ENCODE measurements at places on chromosomes 3 and 15. TPM values are rescaled to one million over a fixed set of nuclear protein-coding genes. Genes with fewer than 3 reads are reported as not detected.

The IQCF5 gene
- not detected for total RNA-seq

DNA sequence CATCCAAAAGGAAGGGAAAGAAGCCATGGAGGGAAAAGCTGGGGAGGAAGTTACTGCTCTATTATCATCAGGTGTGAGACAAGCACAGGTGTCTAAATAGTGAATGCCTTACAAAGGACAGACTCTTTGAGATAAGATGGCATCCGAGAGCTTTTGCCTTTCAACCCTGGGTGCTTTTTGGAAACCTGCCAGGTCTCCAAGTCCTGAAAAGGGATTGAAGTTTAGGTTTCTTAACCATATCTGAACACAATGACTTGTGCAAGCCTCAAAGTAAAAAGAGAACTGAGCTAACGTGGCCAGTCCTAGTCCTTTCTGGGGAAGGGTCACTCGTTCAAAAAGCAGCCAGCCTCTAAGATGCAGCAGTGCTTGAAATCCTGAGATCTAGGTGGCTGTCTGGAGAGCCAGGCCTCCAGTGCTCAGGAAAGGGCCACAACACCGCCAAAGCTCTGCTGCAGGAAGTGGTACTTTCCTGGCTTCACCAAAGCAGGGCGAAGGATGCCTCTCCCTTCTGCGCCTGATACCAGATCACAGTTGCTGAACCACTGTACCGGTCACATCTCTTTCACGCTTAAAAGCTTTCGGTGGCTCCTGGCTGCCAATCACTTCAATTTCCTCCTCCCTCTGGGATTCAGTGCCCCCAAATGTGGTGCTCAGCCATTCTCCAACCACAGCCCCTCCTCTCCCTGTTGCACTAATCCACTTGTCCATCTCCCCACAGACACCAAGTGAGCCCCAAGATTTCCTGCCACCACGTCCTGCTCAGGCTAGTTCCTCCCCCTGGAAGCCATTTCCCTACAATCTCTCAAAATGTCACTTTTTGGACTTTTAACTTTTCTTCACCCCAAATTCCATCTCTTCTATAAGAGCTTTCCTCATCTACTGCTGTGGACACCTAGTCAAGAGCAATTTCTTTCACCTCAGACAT lies 104.1 kb upstream of the LPP start:
- H3K27me3 ChIP-seq = no peaks in the 10 kb centered on the region
- peak; percentile 61 for DNase-seq
- peak overlapping the region; percentile 27 for H3K27ac ChIP-seq
- no peaks in the 10 kb centered on the region for H3K36me3 ChIP-seq

DNA sequence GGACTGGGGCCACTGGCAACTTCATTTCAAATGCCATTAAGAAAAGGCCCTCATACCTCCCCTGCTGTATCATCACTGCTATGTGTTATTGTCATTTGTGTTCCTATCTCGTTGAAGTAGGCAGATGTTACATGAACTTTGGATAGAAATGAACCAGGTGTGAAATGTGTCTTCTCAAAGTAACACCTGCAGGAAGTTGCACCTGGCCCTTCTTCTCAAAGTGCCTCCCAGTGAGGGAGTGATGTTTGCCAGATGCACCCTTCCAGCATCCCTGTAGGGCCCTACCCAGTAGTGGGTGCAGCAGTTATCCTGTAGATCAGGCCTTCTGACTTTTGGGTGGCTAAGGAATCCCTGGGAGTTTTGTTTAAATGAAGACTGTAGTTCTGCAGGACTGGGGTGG lies 197.7 kb upstream of the CTNNB1 start:
- H3K4me3 ChIP-seq = no peak overlapping the region
- H3K27me3 ChIP-seq = peaks cover 10% of the 10 kb centered on the region
- no peak for DNase-seq

The CYP1A1 gene
- 2.2 TPM for total RNA-seq

The GATA2 gene
- total RNA-seq = not detected

GRCh38 chr3:143414571-143415253 lies 295.1 kb downstream of the CHST2 start:
- no peak for DNase-seq
- H3K36me3 ChIP-seq = peaks cover 2% of the 10 kb centered on the region
- no peak overlapping the region for H3K27ac ChIP-seq
- no peak overlapping the region for H3K4me3 ChIP-seq
- H3K27me3 ChIP-seq = no peaks in the 10 kb centered on the region

GRCh38 chr3:197547306-197548011 lies 8.3 kb downstream of the BDH1 start:
- DNase-seq = no peak
- H3K27me3 ChIP-seq = no peaks in the 10 kb centered on the region
- peaks cover 34% of the 10 kb centered on the region for H3K36me3 ChIP-seq
- peak overlapping the region; percentile 70 for H3K27ac ChIP-seq
- H3K4me1 ChIP-seq = peaks cover 6% of the 10 kb centered on the region

- peaks cover 32% of the 10 kb centered on the region for H3K36me3 ChIP-seq
- no peaks in the 10 kb centered on the region for H3K4me1 ChIP-seq
- DNase-seq = no peak
- no peak overlapping the region for H3K4me3 ChIP-seq
- H3K27ac ChIP-seq = no peak overlapping the region
- no peaks in the 10 kb centered on the region for H3K27me3 ChIP-seq
These were observed 39.1 kb downstream of the KNL1 start for GRCh38 chr15:40633178-40633577.

The LRRIQ4 gene
- total RNA-seq = not detected

DNA sequence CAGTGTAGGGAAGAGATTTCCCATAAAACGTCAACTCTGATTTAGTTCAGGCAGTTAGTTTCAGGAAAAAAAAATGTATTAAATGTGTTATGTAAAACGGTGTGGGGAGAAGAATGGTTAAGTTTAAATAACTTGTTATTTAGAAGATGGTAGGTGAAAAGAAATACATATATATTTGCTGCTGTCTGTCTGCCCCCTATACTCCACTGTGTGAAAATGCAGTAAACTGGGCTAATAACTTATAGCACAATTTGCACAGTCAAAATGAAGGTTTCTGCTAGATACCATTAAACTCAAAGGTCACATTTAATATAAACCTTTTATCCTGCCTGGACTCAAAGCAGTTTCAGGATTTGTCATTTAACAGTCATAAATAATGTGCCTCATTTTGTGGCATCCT lies 515.0 kb downstream of the FGF12 start:
- no peaks in the 10 kb centered on the region for H3K27me3 ChIP-seq
- H3K36me3 ChIP-seq = no peaks in the 10 kb centered on the region
- H3K27ac ChIP-seq = no peak overlapping the region
- no peaks in the 10 kb centered on the region for H3K4me1 ChIP-seq
- no peak for DNase-seq

The ATP13A5 gene
- total RNA-seq = not detected

GRCh38 chr3:60199306-60199705 lies 1051.9 kb downstream of the FHIT start:
- H3K4me3 ChIP-seq = no peak overlapping the region
- no peak overlapping the region for H3K27ac ChIP-seq
- peaks cover 3% of the 10 kb centered on the region for H3K36me3 ChIP-seq
- no peaks in the 10 kb centered on the region for H3K4me1 ChIP-seq
- DNase-seq = no peak
- H3K27me3 ChIP-seq = no peaks in the 10 kb centered on the region

- no peak for DNase-seq
- H3K36me3 ChIP-seq = peaks cover 74% of the 10 kb centered on the region
- no peak overlapping the region for H3K27ac ChIP-seq
- no peaks in the 10 kb centered on the region for H3K4me1 ChIP-seq
- H3K27me3 ChIP-seq = no peaks in the 10 kb centered on the region
These were observed 193.7 kb upstream of the BHLHE40 start for GRCh38 chr3:4785551-4785950.

The TRPC1 gene
- 1.6 TPM for total RNA-seq

The NEK11 gene
- 1.6 TPM for total RNA-seq

The SLC2A2 gene
- not detected for total RNA-seq

DNA sequence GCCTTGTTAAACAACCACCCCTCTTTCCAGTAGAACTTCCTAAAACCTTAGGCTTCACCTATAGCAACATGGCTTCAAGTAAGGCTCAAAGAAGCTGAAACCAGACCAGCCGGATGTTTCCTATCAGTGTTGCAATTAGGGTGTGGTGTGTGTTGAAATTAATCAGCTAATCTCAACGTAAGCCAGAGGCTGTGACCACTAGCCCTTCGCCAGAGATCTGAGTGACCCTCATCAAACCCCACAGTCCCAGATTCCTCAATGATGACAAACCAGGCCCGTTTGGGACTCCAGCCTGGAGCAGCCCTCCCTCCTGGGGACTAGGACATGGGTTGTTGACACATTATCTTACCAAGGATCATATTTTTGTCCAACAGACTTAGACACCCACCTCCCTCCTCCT lies 27.3 kb downstream of the CYP11A1 start:
- no peak for DNase-seq
- H3K27me3 ChIP-seq = no peaks in the 10 kb centered on the region
- H3K4me1 ChIP-seq = no peaks in the 10 kb centered on the region
- H3K27ac ChIP-seq = no peak overlapping the region

The GATM gene
- total RNA-seq = 1.6 TPM

- H3K4me3 ChIP-seq = no peak overlapping the region
- no peaks in the 10 kb centered on the region for H3K27me3 ChIP-seq
- no peak overlapping the region for H3K27ac ChIP-seq
These were observed 580.8 kb upstream of the ALCAM start for GRCh38 chr3:104785947-104786346.

DNA sequence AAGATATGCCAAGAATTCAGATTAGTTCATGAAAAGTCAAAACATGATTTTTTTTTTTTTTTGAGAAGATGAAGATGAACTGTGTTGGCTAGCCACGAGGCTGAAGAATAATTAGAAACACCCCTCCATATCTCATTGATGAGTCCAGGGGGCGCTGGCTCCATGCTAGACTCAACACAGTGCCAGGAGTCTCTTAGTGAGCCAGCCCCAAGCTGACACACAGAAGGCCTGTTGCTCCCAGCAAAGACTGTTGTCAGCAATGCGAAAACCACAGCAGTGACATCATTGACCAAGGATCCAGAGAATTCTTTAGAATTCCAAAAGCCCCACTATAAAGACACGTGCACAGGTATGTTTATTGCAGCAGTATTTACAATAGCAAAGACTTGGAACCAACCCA lies 185.2 kb downstream of the ANXA2 start:
- no peak for DNase-seq
- H3K27ac ChIP-seq = no peak overlapping the region
- H3K27me3 ChIP-seq = peaks cover 24% of the 10 kb centered on the region
- no peaks in the 10 kb centered on the region for H3K4me1 ChIP-seq

DNA sequence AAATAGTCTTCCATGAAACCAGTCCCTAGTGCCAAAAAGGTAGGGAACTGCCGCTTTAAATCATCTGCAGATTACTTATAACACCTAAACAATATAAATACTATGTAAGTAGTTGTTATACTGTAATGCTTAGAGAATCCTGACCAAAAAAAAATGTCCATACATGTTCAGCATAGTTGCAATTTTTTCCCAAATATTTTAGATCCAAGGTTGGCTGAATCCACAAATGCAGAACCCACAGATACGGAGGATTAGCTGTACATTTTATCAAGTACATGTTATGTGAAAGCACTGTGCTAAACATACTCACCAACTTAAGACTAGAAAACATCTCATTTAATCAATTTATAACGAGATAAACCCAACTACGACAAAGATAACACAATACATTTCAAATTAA lies 9.3 kb downstream of the MSL2 start:
- peaks cover 80% of the 10 kb centered on the region for H3K4me1 ChIP-seq
- peaks cover 31% of the 10 kb centered on the region for H3K36me3 ChIP-seq
- H3K27me3 ChIP-seq = no peaks in the 10 kb centered on the region
- no peak overlapping the region for H3K27ac ChIP-seq
- H3K4me3 ChIP-seq = no peak overlapping the region

The OGG1 gene
- 42.3 TPM for total RNA-seq

The NR2E3 gene
- total RNA-seq = not detected

The PSMA4 gene
- 255 TPM for total RNA-seq

The SLC9C1 gene
- not detected for total RNA-seq

The PROK2 gene
- 0.60 TPM for total RNA-seq

The TRIM71 gene
- not detected for total RNA-seq

The RTP1 gene
- not detected for total RNA-seq

The GABRR3 gene
- total RNA-seq = not detected

DNA sequence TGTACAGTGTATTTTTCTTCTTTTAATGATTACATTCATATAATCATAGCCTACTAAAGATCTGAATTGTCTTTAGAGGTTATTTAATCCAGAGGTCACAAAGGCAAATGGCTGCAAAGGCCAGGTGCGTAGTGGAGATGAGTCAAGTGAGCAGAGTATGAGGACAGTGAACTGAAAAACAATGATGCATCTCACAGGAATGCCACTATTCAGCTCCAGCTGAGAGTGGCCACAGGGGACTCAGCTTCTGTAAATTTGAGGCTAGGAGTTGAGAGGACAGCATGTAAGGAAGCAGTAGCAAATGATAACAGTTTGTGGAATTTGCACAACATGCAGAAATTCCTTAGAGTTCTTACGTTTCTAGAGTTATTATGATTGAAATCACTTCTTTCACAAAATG lies 50.4 kb downstream of the COL6A5 start:
- DNase-seq = no peak
- H3K4me1 ChIP-seq = no peaks in the 10 kb centered on the region
- no peak overlapping the region for H3K4me3 ChIP-seq
- H3K36me3 ChIP-seq = no peaks in the 10 kb centered on the region

GRCh38 chr3:120554812-120555606 lies 41.1 kb upstream of the NDUFB4 start:
- peaks cover 13% of the 10 kb centered on the region for H3K4me1 ChIP-seq
- H3K27me3 ChIP-seq = peaks cover 6% of the 10 kb centered on the region
- H3K4me3 ChIP-seq = no peak overlapping the region
- H3K27ac ChIP-seq = no peak overlapping the region
- DNase-seq = no peak

The CMSS1 gene
- 34.8 TPM for total RNA-seq

The SEC22C gene
- 58.9 TPM for total RNA-seq

The CPN2 gene
- not detected for total RNA-seq

GRCh38 chr3:121126033-121126706 lies 218.2 kb downstream of the STXBP5L start:
- no peak overlapping the region for H3K4me3 ChIP-seq
- H3K27ac ChIP-seq = no peak overlapping the region
- no peaks in the 10 kb centered on the region for H3K4me1 ChIP-seq
- H3K27me3 ChIP-seq = no peaks in the 10 kb centered on the region
- DNase-seq = no peak

DNA sequence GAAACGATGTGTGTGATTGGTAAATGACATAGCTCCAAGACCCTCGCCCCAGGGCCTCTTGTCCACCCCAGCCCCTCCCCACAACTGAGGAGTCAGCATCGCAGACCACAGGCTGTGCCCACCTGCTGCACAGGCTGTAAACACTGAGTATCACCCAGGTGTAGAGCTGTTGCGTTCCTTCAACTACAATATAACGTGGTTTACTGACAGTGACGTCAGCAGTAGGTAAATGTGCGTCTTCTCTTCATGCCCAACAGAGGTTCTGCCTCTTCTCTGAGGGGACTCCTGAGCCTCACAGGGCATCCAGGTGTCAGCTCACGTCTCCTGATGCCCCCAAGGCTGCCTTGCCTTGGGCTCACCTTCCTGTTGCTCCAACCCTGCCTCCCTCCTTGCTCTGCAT lies 395.1 kb downstream of the CACNA2D3 start:
- no peaks in the 10 kb centered on the region for H3K27me3 ChIP-seq
- no peak overlapping the region for H3K4me3 ChIP-seq
- no peak for DNase-seq
- no peaks in the 10 kb centered on the region for H3K4me1 ChIP-seq
- H3K27ac ChIP-seq = no peak overlapping the region
